ENCODE measurements at places on chromosomes 5 and 9. TPM values are rescaled to one million over a fixed set of nuclear protein-coding genes. Genes with fewer than 3 reads are reported as not detected.
A peak's percentile ranks its signal among the peaks of the same experiment; 100 is the strongest.

GRCh38 chr9:124774129-124774978 is 2.6 kb upstream of the OLFML2A start:
- peak; percentile 70 for DNase-seq

The PDLIM4 gene
- polyA plus RNA-seq = 17.9 TPM

- no peak for DNase-seq
These were observed 6.2 kb upstream of the FCHSD1 start for GRCh38 chr5:141657404-141657803.

- DNase-seq = no peak
These were observed 93.9 kb downstream of the SETX start for GRCh38 chr9:132260846-132261245.

The ETF1 gene
- polyA plus RNA-seq = 62.9 TPM

The BNC2 gene
- 8.9 TPM for polyA plus RNA-seq

DNA sequence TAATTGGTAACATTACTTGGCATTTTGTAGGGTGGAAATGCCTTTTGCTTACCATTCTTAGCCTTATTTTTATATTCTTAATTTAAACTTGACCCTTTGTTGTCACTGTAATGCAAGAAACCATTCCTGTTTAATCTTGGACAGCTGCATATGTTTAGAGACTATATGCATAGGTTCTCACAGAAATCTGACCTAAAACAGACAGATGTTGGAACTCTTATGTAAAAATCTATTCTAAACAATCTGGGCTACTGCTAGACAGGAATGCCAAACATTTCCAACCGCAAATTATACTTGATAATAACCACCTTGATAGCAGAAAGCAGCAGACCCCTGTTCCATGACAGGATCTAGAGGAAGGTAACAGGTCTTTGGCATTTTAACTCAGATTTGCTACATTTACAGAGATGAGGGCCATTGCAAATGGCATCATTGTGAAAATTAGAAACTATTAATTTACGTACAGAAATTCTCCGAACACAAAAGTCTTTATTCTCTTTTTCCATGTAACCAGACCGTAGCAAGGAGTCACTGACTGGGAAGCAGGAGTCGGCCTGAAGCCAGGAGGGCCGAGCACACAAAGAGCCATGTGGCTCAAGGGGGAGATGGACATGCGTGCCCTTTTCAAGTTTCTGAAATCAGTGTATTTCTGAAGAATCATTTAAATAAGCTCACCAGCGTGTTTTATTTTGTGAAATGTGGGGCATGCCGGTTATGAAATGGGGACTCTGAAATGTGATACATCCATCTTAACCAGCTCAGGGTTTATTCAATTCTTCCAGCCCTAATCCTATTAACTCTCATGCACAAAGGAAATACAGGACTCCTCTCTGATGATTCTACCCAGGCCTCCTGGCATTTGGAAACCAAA is 139.3 kb downstream of the AOPEP start:
- peak; percentile 19 for DNase-seq

GRCh38 chr9:105531530-105531929 is 26.4 kb upstream of the FKTN start:
- DNase-seq = no peak

- no peak for DNase-seq
These were observed 115.4 kb downstream of the EHMT1 start for GRCh38 chr9:137734181-137734580.

The IFNB1 gene
- not detected for polyA plus RNA-seq

The DIPK1B gene
- polyA plus RNA-seq = 13.3 TPM

DNA sequence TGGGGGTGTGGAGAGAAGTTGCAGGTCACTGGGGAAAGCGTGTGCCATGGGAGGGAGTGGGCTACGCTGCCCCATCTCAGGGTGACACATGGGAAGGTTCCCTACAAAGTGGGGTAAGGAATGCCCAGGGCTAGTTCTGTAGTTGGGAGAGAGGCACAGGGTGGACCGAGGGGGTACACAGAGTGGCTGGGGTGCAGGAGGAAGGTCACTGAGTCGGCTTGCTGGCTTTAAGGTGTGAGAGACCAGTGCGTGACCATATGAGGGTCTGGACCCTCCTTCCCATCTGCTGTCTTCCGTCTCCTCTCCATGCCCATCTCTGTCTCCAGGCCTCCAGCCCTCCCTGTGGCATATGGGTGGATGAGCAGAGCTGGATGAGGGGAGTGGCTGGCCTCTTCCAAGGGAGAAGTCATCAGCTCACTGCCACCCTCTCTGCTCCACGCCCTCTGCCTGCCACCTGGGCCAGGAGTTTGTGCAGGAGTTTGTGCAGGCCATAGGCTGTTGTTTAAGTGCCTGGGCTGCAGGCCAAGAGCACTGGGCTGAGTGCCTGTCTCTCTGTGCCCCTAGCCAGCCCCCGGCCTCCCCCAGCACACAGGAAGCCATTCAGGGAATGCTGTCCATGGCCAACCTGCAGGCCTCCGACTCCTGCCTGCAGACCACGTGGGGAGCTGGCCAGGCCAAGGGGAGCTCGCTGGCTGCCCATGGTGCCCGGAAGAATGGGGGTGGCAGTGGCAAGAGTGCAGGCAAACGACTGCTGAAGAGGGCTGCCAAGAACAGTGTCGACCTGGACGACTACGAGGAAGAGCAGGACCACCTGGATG is 96.8 kb downstream of the PHF2 start:
- no peak for DNase-seq

The NME5 gene
- 2.8 TPM for polyA plus RNA-seq

- DNase-seq = no peak
These were observed 22.1 kb downstream of the LRRC19 start for GRCh38 chr9:26983340-26983739.

The OSTF1 gene
- 33.3 TPM for polyA plus RNA-seq

DNA sequence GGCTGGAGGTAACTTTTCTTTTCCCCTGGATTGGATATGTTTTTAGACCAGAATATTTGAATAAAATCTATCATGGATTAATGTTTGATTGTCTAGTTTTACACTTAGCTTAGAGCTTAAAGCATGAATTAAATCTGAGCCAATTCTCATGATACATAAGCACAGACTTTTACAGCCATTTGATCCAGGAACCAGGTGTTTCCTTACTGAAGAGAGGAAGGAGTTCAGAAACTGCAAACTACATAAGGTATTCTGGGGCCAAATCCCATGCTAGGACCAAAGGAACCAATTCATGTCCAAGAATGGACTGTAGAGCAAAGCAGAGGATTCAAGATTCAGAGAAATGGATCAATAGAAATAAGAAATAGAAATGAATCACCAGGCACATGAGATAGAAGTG is 360.4 kb upstream of the ZNF608 start:
- DNase-seq = no peak

GRCh38 chr9:112755675-112756074 is 5.1 kb downstream of the SNX30 start:
- DNase-seq = no peak

All from large intestine (tissue), 12 donors.